ENCODE measurements at places on chromosomes 12 and 14.
A peak's percentile ranks its signal among the peaks of the same experiment; 100 is the strongest.

- no peak for DNase-seq
Measured at GRCh38 chr12:58361056-58361455, 419.7 kb downstream of the ATP23 start.

- no peak for DNase-seq
Measured at GRCh38 chr14:100067971-100068959, 3.0 kb downstream of the EVL start.

GRCh38 chr14:66920196-66920595 lies 269.0 kb upstream of the GARIN2 start:
- no peak for DNase-seq

DNA sequence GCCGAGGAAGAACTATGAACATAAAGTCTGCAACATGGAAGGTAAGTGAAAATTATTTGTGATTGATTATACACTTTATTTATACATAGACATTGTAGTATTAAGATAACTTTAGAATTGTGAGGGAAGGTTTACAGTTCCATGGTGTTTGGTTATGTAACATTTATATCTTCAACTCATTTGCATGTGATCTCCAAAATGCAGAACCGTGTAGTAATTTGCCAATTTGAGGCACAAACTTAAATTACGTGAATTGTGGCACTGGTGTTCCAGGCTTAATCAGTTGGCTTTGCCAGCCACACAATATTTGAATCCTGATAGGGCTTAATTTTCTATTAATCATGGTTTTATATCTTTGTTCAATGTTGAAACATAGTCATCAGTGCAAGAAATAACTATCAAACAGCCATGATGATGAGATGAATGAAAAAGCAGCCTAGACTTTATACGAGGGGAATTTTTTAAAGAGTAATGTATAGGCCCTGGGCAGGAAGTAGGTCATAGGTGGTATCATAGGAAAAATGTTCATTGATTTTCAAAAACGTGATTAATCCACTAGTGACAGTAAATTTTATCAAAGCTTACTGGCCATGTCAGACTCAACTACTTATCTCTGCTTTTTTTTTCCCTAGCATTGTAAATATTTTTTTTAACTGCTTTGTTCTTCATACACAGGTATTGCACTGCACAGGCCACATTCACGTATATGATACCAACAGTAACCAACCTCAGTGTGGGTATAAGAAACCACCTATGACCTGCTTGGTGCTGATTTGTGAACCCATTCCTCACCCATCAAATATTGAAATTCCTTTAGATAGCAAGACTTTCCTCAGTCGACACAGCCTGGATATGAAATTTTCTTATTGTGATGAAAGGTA lies 31.7 kb downstream of the HIF1A start:
- DNase-seq, result no peak

DNA sequence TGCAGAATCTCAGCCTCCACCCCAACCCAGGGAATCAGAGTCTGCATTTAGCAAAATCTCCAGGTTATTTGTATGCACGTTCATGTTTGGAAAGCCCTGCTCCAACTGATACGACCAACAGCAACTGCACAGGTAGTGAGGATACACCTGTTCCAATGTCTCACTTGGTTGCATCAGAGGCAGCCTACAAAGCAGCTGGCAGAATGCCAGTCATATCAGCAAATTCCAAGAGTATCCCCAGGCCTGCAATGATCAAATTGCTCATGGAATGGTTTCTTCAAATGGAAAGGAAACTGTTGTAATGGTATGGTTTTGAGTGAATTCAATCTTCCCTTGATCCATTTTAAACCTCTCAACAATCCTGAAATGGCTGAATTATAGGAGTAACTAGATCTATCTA lies 75.4 kb downstream of the GRIP1 start:
- DNase-seq, result no peak

- peak; percentile 25 for DNase-seq
Measured at GRCh38 chr12:122681814-122682213, 21.3 kb downstream of the HCAR2 start.

GRCh38 chr14:103908580-103908979 lies 19.7 kb upstream of the TDRD9 start:
- no peak for DNase-seq

- DNase-seq, result no peak
Measured at GRCh38 chr12:34340534-34341361, 318.5 kb downstream of the ALG10 start.

DNA sequence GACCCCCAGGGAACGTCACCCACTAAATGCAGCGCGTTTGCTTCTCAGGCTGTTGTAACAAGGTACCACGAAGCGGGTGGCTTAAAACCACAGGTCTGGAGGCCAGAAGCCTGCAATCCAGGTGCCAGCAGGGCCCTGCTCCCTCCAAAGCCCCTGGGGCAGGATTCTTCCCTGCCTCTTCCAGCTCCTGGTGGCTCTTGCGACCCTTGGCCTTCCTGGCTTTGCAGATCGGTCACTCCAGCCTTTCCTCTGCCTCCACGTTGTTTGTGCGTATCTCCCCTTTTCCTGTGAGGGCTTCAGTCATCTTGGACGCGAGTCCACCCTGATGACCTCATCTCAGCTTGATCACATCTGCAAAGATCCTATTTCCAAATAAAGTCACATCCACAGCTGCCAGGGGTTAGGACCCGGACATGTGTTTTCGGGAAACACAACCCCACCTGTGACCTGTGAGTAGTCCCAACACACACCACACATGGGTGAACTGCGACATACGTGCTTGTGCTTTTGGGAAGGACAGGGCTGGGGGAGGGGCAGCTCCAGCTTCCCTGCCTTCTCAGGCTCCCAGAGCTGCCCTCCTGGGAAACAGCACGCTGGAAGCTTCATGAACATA lies 114.5 kb upstream of the NCOR2 start:
- no peak for DNase-seq

DNA sequence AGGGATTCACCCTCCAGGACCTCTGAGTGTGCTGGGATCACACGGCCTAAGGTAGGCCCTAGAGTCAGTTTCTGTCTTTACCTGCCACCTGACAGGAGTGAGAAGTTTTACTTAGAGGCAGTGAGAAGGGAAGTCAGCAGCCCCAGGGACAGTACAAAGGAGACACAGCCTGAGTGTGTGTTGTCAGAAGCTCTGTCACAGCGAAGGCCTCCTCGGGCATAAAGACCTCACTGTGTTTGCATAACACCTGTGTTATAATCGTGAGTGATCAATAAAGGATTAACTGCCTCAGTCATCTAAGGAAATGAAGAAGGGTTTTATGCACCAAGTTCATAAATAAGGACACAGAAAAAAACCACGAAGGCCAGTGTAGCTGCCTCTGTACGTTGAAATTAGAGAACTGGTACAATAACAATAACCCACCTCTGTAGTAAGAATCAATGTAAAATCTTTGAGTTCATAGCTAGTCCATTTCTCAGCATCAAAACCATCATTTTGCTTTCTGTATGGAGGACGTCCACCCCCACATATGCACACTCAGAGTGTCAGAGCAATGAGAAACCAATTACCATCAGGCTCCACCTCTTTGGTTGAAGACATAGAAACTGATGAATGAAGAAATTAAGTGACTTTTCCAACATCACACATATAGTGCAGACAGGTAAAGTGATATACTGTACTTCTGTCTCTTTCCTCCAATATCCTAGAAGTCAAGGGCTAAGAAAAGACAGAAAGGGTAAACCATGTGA lies 159.3 kb downstream of the DAD1 start:
- DNase-seq, result no peak

DNA sequence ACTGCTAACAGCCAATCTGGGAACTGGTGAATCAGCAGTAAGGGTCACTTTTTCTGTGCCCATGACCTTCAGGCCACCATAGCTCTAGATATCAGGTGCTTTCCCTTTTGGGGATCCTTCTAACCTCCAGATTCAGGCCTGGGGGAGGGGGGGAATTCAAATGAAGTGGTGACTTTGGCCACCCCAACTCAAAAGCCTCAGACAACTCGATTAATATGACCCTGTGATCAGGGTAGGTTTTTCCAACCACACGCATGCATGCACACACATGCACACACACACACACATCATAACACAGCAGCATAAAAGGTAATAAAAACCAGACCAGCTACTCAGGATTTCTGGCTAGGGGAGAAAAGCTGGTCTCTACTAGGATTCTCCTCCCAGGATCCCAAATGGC lies 5.3 kb downstream of the TBX3 start:
- DNase-seq, result no peak

DNA sequence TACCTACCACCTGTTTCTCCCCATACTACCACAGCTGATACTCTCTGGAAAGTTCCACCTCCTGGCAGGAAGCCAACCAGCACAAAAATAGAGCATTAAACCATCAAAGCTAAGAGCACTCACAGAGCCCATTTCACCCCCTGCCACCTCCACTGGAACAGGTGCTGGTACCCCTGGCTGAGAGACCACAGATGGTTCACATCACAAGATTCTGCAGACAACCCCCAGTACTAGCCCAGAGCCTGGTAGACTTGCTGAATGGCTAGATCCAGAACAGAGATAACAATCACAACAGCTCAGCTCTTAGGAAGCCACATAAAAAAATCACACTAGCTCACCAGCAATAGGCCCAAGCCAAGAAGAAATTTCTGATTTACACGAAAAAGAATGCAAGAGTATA lies 855.2 kb downstream of the FSCB start:
- no peak for DNase-seq

GRCh38 chr12:68792952-68793351 lies 15.0 kb upstream of the MDM2 start:
- peak; percentile 62 for DNase-seq

- DNase-seq, result no peak
Measured at GRCh38 chr12:48034835-48035805, 30.8 kb upstream of the COL2A1 start.

GRCh38 chr12:48978741-48979601 lies 849 bp downstream of the WNT1 start:
- DNase-seq, result no peak

DNA sequence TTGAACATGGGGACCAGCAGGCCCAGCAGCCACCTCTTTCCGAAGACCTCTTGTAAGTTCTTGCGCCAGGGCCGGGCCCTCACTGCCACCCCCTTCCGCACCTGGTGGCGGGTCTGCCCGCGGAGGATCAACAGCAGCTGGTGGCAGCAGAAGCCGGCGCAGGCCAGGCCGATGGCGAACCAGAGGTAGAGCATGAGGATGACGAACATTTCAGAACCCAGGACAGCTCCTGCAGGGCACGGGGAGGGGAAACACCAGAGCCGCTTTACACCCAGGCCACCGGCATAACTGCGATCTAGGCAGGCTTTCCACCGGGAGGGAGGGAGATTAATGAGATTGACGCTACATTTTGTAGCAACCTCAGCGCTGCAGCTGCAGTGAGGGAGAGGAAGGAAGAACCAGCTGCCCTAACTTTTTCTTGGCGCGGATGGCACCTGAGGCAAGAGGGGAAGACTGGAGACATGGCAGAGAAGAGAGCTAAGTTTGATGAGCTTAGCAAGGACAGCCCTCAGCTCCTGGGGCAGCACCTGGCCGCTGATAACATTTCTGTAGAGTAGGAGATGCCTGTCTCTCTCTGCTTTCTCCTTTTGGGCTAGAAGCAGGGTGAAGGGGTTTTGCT lies 7.8 kb downstream of the ZDHHC22 start:
- peak; percentile 80 for DNase-seq

GRCh38 chr14:65927931-65928356 lies 515.4 kb downstream of the FUT8 start:
- no peak for DNase-seq

GRCh38 chr12:89384050-89384758 lies 31.9 kb upstream of the DUSP6 start:
- DNase-seq, result peak; percentile 67

GRCh38 chr14:94132285-94132887 lies 3.0 kb upstream of the IFI27L2 start:
- DNase-seq, result peak; percentile 49

- DNase-seq, result no peak
Measured at GRCh38 chr12:116141110-116141832, 136.2 kb downstream of the MED13L start.

DNA sequence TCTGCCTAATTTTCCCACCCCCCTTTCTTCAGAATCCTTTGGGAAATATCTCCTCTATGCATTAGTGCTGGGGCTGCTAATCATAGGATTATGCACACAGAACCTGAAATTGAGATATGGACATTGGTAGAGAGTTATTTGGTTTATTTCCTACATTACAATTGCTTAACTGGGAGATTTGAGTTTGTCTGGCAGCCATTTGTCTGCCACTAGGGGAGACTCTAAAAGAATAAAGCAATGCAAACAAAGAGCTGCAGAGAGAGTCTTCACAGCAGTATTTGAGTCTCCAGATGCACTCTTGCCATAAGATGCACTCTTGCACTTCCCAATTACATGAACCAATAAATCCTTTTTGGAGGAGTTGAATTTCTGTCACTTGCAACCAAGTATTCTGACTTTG lies 12.0 kb upstream of the PCNX4 start:
- no peak for DNase-seq

DNA sequence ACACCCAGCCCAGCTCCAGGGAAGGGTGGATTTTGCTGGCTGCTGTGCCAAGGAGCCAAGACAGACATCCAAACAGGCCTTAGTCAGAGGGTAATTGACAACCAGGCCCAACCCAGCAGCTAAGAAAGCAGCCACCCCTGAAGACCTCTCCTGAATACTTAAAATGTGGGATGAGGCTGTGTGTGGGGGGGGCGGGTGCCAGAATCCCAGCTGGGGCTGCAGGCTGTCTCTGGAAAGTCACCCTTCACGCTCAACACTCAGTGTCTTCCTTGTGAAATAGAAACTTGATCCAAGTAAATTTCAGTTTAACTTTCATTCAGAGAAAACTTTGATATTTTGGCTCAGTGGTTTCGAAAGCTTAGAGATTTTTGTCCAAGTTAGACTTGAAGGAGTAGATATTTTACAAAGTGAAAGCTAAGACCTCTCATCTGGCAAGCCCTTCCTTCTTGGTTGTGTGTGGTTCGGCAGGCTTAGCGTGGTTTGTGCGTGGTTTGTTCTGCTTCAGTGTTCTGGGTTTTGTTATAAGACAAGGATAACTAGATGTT lies 5.1 kb downstream of the PAPLN start:
- peak; percentile 36 for DNase-seq

DNA sequence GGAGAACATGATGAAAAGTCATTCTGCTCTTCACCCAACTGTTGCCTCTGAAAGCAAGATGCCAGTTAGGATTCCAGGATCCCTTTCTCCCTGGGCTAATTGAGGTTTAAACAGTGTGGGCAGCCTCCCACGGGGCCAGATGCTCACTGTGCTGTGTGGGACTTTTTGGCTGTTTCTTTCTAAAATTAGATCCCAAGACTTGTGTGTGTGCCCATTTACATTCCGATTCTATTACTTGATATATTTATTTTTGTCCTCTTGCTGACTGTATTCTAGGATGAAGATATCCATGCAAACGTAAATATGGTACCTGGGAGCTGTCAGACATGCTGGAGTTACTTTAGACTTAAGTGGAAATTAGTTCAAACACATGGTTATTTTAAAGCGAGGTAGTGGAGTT lies 6.2 kb downstream of the IFT43 start:
- DNase-seq, result no peak

GRCh38 chr12:20440408-20440807 lies 72.1 kb downstream of the PDE3A start:
- no peak for DNase-seq

GRCh38 chr12:11769723-11770514 lies 120.4 kb downstream of the ETV6 start:
- DNase-seq, result no peak

GRCh38 chr14:75969891-75970290 lies 11.9 kb downstream of the TGFB3 start:
- no peak for DNase-seq

- no peak for DNase-seq
Measured at GRCh38 chr14:76599141-76599540, 162.1 kb upstream of the VASH1 start.

GRCh38 chr12:99135376-99135775 lies 490.3 kb downstream of the APAF1 start:
- DNase-seq, result no peak

GRCh38 chr12:92504594-92504981 lies 198.2 kb upstream of the PLEKHG7 start:
- DNase-seq, result no peak

Measured in AG08396 (cell line).